ENCODE measurements at places on chromosomes 6 and 20.

DNA sequence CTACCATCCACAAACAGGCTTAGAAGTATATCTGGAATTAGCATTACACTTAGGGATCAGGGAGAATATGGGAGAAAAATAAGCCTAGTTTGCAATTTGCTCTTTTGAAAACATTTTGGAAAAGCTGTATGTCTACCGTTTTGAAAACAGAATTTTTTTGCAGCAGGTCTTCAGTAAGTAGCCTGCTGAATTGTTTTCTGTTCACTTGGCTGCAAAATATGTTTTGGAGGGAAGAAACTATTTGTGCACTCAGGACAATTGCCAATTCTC lies 39.6 kb downstream of the ILRUN start:
- DNase-seq = no peak

GRCh38 chr6:91088515-91088914 lies 501.6 kb upstream of the MAP3K7 start:
- no peak for DNase-seq

GRCh38 chr20:31759836-31760518 lies 20.9 kb downstream of the TPX2 start:
- DNase-seq = no peak

DNA sequence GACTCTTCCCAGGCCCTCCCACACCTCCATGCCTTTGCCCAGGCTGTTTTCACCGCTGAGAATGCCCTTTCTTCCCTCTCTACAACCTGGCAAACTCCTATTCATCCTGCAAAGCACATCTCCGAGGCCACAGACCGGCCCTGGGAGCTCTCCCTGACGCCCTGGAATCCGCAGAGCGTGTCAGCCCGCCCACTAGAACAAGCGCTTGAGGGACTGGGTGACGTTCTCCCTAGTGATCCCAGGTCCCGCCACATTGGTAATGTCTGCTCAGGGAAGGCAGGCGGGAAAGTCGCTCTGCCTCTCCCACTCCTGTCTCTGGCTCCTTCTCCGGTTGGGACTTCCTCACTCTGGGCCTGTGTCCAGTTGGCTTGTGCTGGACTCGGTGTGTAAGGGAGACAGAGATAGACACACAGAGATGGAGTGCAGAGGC lies 61.6 kb downstream of the SRC start:
- DNase-seq = no peak

DNA sequence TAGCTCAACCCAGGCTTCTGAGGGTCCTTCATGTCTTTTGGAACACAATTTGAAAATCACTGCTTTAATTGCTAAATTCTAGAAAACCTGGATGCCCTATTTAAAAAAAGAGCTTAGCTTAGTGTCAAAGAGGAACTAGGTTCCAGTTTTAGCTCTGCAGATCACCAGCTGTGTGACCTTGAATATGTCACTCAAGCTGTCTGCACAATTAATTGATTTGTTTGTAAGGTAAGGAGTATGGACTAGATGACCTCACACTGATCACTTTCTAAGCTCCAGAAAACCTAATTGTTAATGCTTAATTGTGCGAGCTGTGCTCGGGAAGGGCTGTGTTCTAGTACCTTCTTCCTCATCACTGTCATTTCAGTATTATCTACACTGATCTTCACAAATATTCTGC lies 26.2 kb downstream of the UTRN start:
- DNase-seq = no peak

DNA sequence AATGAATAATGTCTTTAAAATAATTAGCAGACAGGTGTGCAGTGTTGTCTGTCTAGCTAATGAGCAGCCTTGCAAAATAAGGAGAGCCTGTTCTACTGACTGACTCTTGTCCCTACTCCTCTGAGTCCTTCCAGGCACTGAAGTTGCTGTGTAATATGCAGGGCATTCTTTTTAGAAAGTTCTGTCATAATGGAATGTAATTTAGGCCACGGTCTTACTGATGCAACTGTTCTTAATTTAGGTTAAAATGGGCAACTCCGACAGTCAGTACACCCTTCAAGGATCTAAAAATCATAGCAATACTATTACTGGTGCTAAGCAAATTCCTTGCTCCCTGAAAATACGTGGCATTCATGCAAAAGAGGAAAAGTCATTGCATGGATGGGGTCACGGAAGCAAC lies 133.9 kb downstream of the TIAM2 start:
- no peak for DNase-seq

GRCh38 chr6:17415321-17415720 lies 21.9 kb downstream of the CAP2 start:
- DNase-seq = no peak

DNA sequence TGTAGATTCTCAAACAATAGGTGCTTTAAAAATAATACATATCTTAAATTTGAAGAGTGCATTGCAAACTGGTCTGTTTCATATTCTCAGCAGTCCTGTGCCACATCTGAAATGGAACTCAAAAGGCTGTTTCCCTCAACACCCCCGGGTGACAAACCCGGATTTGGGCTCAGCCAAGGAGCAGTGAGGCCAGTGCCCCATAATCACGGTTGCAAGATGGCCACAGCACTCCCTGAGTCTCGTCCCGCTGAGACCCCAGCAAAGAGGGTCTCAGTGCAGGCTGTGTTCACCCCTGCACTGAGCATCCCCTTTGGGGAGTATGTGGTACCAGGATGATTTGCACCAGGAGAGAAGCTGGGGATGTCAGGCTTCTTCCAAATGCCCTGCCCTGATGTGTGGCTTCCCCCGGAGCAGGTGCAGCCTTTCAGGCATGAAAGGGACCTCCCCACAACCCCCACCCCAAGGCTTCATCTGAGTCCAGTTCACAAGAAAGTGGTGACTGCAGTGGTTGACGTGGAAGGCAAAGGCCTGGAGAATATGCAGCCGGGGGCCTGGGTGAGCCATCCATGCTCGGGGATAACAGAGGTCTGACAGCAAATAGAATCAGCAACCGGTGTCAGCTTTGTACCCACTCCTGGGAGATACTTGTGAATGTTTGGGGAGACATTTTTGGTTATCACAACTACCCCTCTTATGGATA lies 202.9 kb downstream of the SYNDIG1 start:
- no peak for DNase-seq

DNA sequence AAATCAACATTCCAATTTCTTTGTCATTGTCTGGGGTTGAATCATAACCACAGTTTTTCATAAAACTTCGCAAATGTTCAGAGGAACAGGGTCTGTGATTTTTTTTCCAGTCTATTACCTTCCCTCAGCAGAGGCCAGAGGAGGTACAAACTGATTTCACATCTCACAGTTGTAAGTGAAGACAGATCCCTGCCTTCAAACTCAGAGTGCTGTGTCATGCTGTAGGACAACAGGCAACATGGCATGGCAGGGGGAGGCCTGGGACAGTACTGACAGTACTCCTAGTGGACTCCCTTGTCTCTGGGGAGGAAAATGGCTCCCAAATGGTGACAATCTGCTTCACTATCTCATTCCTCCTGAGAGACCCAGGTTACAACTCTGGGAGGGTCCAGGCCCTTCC lies 308.6 kb downstream of the CDC5L start:
- DNase-seq = no peak

DNA sequence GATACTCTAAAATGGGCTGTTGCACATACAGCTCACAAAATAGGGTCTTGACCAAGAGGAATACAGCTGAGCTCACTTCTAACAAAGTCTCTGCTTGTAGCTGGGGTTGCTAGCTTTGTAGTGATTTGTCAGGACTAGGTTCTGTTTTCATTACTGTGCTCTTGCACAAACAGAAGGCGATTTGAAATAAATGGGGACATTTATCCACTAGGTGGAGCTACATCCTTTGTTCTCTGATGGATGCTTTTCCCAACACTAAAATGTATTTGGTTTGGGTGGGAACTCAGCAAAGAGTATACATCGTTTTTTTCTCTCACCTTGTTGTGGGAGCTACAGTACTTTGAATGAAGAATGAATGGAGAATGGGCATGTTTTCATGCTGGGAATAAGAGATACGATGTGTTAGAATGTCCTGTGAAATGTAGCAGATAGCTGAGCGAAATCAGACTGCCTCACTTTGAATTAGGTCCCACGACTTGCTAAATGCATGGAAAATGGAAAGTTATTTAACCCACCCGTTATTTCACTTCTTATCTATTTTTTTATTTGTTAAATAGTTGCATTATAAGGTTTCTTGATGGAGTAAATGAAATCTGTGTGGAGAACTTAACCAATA lies 494.7 kb upstream of the MAP3K7 start:
- DNase-seq = peak; percentile 5

DNA sequence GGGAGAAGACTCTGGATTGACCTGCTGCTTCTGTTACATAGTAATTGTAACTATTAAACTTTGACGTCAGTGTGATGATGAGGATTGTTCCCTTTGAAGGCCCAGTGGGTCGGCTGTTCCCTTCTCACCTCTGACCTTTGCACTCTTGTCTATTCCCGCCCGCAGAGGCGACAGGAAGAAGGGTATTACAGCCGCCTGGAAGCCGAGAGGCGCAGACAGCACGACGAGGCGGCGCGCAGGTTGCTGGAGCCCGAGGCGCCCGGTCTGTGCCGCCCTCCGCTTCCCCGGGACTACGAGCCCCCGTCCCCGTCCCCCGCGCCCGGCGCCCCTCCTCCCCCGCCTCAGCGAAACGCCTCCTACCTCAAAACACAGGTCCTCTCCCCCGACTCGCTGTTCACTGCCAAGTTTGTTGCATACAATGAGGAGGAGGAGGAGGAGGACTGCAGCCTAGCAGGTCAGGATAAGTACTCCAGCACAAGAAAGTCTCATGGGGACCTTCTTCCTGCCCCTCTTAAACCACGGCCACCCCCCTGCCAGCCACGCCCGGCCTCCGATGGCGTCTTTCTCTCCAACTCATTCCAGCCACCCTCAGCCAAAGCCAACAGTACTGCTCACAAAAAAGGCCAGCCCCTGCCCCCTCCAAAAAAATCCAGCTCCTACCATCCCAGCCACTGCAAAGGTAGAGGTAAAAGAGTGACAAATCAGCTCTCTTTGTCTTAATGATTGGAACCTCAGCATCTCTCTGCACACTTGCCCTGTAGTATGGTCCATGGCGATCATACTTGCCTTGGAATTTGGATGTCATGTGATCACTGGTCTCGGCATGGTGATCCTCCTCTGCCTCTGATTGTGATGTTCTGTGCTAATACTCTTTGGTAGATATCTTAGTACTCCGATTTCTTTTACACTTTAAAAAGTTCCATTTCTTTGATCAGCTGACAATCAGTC lies 31.6 kb upstream of the KIF25 start:
- DNase-seq = no peak

GRCh38 chr20:2708665-2709064 lies 16.1 kb downstream of the EBF4 start:
- no peak for DNase-seq

GRCh38 chr6:49636713-49637349 lies at the start of gene RHAG:
RHAG (minus strand) TSS chr6:49636839; CDS start chr6:49636812, 27 bp downstream.
- no peak for DNase-seq

DNA sequence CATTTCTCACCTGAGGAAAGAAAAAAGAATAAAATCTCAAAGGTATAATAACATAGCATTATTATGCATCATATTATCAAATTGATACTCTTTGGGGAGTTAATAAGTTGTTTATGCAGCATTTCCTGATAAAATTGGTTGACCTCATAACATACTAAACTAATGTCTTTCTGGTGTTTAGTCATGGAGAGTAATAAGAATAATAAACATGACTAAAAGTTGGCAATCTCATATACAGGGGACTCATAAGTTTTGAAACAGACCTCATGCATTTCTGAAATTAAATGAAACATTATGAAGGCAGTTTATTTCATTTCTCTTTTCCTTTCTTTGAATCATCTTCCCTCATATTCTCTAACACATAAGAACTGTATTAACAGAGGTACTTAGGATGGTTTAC lies 60.5 kb upstream of the PRDM1 start:
- no peak for DNase-seq

- no peak for DNase-seq
Measured at GRCh38 chr6:122289762-122290539, 109.5 kb upstream of the HSF2 start.

DNA sequence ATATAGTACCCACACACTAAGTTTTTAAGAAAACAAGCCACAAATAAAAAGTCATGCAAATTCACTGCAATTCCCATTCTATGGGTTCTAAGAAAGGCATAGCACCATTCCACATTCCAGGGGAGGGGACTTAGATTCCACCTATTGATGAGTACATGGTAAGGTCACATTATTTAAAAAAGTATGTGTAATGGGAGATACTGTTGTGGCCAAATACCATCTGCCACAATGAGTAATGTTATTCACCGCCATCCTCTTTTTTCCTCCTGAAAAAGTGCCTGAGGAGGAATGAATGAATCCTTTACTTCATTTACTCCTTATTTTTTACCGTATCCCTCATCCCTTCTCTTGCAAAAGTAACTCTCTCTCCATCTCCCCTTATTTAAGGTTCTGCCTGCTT lies 27.0 kb upstream of the ADGRF1 start:
- no peak for DNase-seq

GRCh38 chr6:155418017-155418761 lies 37.5 kb downstream of the NOX3 start:
- DNase-seq = peak; percentile 29

GRCh38 chr6:5086294-5086890 lies 1.3 kb downstream of the PPP1R3G start:
- no peak for DNase-seq

GRCh38 chr20:40892642-40893041 lies 136.0 kb upstream of the TOP1 start:
- DNase-seq = no peak

DNA sequence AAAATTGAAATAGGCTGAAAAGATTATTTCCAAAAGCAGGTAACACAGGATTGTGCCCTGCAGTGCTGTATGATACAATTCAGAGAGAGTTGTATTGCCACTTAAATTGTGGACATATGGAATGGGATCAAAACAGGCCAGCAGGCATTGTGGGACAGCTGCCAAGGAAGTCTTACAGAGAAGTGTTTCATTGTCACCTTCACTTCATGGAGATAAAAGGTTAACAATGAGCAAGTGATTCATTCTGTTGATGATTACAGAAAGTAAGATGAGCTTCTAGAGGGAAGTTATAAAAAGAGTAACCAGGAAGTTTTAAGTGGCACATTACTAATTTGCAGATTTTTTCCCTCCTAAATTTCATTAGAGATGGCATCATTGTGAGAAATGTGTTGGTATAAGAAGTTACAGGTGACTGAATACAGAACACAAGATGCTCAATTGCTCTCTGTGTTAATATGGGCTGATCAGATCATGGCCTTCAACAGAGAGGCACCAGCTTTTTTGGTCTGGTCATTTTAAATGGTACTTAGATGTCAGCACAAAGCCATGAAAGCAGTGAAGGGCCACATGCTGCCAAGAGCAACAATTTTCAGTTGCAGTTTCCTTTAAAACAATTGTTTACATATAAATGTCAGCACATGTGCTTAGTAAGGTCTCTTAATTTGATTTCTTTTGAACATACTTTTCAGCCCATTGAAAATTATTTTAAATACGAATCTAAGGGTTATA lies 402.5 kb upstream of the FKBP1C start:
- no peak for DNase-seq
